Fibroblast of skin of right biceps (primary cell): ENCODE measurements at places on chromosomes 7 and 10.

DNA sequence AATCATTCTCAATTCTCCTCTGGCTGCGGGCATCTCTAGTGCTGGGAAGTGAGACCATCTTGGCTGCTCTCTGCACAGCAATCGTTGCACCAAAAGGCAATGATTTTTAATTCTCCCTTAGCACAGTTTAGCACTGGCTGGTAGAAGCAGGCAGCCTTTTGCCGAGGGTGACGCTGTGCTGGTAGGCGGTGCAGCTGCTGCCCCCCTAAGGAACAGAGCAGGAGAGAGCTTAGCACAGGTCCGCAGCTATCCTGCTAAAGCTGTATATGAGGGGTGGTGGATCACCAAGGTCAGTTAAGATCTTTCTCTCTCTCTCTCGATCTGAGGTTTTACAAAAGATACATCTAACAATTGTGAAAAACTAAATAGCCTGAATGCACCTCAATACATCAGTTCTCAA, 390.1 kb downstream of the GATA3 start:
- DNase-seq = no peak

DNA sequence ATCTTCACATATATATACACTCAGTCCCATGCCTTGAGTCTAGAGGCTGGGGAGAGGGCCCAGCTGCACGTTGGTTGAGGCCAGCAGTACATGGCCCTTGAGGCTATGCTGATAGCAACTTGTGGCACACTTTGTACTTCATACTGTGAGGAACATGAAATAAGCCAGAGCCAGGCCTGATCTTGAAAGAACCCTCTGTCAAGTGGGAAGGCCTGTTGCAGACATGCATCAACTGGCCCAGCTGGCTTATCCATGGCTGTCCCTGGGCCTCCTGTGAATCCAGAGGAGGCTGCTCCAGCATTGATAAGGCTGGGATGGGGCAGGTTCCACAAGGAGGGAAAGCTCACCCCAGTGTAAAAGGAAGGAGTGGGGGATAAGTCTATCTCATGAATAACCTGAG, 140.4 kb downstream of the NRF1 start:
- no peak for DNase-seq

DNA sequence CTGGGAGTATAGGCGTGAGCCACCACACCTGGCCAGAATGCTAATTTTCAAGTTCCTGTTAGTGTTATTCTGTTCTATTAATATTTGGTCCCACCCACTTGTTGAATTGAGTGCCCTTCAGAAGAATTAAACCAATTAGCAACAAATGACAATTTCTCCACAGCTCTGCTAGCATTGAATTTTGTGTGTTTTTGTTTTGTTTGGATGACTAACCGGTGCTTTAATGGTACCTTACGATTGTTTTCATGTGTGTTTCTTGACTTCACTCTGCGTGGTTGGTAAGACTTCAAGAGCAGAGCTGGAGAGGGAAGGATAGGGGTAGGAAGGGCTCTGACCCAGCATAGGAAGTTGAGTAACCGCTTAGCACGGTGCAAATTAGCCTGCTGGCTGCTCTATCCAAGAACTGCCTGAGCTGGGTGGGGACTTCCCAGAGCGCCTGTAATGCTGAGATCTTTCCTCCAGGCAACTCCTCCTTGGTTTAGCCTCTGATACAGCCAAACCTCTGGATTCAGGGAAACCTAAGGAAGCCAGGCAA, 4.6 kb downstream of the ARPC1B start:
- DNase-seq = peak; percentile 81

DNA sequence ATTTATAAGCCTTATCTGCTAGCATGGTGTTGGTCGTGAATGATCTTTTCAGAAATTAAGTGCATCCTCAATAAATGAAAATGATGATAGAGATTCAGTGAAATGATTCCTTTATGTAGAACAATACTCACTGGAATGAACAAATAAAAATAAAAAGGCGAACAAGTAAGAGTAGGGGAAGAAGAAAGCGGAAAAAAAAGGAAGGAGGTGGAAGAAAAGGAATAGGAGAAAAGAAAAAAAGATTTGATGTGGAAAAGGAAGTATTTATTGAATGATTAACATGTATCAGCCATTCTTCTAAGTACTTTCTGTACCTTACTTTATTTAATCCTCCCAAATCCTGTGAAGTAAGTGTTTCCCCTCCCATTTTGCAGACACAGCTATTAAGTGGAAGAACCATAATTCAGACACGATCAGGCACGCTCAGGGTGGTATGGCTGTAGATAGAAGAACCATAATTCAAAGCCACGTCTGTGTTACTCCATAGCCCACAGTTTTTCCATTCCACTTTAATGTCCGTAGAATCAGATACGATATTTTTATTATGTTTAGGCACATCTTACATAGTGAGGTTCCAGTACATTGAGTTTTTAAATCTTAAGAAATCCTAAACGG, 156.2 kb upstream of the LAMB4 start:
- DNase-seq = no peak

DNA sequence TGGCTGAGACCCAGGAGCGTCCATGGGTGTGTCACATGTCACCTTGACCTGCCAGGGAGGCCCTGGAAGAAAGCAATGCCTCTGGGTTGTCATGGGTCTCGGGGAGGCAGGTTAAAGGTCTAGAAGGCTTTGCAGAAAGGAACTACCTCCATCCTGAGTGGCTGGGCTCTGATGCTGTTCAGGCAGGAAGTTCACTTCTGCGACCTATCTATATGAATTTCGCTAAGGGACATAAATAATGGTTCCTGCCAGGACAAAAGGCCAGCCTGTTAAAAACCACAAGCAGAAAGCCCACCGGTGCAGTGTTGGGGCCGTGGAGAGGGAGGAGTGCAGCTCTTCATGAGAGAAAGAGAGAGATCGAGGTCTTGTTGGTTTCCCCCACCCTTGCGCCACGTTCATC, 182.9 kb downstream of the PTPN20 start:
- no peak for DNase-seq

DNA sequence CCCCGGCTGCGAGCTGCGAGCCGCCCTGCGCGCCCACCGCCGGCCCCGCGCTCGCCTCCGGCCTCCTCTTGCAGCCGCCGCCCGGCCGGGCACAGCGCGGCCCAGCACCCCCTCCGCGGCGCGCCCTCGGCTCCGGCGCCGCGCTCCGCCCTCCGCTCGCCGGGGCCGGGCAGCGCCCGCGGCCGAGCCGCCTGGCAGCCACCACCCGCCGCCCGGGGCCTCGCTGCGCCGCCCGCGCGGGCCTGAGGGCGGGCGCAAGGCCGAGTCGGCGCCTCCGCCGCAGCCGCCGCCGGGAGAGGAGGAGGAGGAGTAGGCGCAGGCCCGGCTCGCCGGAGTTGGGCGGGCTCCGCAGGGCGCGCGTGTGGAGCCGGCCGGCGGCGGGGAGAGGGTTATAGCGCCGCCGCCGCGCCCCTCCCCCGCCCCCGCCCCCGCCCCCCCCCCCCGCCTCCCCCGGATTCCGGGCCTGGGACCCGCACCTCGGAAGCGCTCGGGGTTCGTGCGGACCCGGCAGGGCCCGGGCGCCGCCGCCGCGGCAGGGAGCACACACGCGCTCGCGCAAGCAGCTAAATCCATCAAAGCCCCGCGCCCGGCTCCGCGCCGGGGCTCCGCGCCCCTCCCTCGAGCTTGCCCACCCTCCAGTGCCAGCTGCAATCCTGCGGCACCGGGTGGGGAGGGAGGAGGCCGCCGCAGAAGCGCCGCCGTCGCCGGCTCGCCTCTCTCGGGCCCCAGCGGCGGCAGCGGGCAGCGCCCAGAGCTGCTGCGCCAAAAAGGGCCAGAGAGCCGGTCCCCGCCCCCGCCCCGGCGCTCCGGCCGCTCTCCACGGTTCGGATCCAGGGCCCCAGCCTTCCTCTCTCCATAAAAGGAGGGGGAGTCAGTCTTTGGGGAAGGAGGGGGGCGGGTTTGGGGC, at the start of gene PDGFA:
PDGFA (minus strand) TSS at position 363 of the 907 bp plus-strand sequence. CDS start 845 bp downstream, outside the sequence.
- peak; percentile 54 for DNase-seq

GRCh38 chr7:38801786-38802185, 107.2 kb downstream of the VPS41 start:
- DNase-seq = peak; percentile 19

DNA sequence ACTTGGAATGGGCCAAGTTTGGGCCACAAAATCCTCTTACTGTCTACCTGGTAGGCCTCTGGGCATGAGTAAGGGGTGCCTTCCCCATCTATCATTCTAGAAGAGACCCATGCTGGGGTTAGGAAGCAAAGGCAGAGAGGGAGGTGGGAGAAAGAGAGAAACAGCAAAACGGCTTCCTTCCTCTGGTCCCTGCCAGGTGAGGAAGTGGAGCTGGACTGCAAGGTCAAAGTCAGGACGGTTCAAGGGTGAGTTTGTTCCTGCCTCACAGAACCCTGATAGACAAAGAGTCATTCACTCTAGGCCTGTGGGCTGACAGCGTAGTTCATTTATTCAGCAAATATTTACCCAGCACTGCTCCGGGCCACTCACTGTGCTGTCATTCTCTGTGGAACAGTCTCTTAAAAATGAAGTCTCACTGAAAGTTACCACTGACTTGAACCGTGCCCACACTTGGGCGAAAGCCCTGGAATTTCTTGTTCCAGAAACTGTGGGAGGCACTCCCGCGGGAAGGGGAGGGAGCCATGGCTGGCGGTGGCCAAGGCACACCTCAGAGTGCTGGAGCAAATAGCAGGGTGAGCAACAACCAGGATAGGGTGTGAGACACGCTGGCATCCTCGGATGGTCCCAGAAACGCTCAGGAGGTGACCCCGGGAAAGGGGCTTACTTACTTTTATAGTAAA, 26.2 kb upstream of the ECHDC3 start:
- no peak for DNase-seq

DNA sequence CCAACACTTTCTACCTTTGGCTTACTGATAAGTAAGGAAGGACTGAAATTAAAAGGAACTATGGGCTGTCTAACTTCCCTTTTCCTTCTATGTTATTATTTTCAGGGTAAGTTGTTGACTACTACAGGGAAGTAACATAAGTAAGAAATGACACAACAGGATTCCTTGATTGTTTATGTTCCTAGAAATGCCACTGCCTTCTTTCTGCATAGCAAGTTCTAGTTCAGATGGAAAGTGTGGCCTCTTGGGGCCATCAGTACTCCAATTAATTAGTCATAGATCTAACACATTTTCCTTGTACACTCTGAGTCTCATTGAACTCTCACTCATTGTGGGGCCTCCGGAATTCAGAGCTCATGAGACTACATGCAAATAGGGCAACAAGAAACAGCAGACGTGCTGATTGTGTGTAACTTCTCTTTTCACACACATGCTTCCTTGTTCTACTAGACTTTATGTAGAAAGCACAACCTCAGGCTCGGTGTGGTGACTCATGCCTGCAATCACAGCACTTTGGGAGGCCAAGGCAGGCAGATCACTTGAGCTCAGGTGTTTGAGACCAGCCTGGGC, 35.3 kb upstream of the HIBADH start:
- DNase-seq = no peak

DNA sequence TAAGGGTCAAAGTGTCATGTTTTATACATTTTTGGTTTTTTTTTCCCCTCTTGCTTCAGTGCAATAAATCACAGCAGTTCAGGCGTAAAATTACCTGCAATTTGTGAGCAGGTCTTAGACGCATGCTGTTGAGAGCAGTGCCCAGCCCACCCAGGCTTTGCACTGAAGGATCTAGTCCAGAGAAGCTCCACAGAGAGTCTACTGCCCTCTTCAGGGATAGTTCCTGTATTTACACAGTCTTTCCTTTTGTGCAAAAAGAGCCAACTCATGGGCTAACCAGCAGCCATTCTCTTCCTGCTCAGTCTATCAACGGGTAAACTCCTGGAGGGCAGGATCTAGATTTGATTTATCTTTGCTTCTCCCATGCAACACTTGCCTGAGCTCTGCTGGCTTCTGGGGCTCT, 82.2 kb upstream of the NAMPT start:
- DNase-seq = peak; percentile 24

DNA sequence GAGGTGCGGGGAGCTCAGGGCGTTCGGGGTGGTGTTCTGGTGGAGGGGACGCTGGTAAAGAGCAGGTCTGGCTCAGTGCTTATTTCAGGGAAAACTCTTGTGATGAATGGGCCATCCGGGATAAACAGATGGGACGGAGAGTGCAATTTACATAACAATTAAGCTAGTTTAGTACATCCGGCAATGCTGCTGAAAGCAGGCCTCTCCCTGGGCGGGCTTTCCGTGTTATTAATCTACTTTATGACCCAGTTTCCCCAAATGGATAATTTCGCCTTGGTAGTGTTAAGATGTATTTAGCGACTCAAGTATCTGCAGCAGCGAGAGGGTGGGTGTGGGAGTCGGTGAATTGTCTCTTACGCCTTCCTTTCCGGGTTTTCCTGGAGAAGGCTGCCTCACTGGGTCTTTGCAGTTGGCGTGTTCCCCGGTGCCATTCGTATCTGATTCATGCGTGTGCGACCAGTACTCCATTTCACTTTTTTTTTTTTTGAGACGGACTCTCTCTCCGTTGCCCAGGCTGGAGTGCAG, 25.2 kb downstream of the FOXK1 start:
- no peak for DNase-seq

- no peak for DNase-seq
These were observed 238.5 kb upstream of the GALNT17 start for GRCh38 chr7:70893422-70893821.

DNA sequence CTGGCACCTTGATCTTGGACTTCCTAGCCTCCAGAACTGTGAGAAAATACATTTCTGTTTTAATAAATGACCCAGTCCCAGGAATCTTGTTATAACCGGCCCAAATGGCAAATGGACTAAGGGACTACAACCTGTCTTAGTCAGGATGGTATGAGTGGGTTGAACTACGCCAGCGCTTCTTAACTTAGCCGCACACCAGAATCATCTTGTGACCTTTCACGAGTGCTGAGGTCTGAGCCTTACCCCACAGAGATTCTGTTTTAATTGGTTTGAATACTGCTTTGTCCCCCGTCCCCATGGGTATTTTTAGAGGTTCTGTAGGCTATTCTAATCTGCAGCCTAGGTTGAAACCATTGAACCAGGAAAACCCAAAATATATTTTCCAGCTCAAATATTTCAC, 48.0 kb downstream of the PFKFB3 start:
- no peak for DNase-seq

DNA sequence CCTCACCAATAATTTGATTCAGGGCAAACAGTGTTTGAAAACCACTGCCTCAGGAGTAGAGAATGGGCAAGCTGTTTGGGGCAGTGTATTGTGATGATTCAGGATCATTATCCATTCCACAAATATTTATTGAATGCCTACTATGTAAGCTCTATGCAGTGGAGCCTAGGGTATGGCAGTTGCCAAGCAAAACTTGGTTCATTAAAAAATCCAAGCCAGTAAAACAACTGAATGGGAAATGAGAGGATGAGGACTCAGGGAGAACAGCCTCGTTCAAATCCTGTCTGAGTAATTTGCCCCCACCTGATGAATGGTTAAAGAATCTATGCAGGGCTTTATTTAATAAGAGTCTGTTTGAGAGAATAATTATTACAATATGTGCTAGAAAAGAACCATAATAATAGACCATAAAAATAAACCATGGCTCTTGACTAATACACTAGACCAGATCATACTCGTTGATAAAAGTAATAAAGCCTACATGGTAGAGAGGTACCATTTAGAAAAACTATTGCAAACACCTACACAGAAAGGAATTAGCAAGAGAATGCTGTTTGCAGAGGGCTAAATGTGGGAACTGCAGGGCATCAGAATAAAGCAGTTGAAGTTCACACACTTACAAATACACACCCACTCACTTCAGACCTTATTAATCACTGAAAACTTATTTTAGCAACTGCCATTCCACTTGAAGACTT, 71.7 kb downstream of the CREB5 start:
- peak; percentile 92 for DNase-seq
